ENCODE measurements at places on chromosomes 1 and 21. TPM values are rescaled to one million over a fixed set of nuclear protein-coding genes. Genes with fewer than 3 reads are reported as not detected.
A peak's percentile ranks its signal among the peaks of the same experiment; 100 is the strongest.

GRCh38 chr1:198220428-198220827 is 63.6 kb downstream of the NEK7 start:
- H3K4me3 ChIP-seq: no peak overlapping the region
- no peak for DNase-seq
- no peaks in the 10 kb centered on the region for H3K4me1 ChIP-seq

CLDN14 gene
- total RNA-seq: not detected

DNA sequence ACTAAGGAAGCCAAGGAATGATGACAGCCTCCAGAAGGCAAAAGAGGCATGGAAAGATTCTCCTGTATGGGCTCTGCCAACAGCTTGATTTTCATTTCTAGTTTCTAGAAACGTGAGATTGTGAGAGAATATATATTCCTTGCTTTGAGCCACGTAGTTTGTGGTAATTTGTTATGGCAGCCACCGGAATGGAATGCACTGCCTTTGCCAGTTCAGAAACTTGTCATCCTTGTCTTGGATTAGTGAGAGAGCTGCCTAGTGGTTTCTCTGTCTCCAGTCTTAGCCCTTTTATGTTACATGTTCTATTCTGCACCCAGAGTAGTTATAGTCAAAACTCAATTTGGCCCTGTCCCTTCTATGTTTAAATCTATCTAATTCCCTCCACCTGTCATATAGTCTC is 216.0 kb upstream of the PTGFR start:
- DNase-seq: no peak
- H3K27me3 ChIP-seq: no peaks in the 10 kb centered on the region
- no peaks in the 10 kb centered on the region for H3K4me1 ChIP-seq
- no peak overlapping the region for H3K27ac ChIP-seq

DNA sequence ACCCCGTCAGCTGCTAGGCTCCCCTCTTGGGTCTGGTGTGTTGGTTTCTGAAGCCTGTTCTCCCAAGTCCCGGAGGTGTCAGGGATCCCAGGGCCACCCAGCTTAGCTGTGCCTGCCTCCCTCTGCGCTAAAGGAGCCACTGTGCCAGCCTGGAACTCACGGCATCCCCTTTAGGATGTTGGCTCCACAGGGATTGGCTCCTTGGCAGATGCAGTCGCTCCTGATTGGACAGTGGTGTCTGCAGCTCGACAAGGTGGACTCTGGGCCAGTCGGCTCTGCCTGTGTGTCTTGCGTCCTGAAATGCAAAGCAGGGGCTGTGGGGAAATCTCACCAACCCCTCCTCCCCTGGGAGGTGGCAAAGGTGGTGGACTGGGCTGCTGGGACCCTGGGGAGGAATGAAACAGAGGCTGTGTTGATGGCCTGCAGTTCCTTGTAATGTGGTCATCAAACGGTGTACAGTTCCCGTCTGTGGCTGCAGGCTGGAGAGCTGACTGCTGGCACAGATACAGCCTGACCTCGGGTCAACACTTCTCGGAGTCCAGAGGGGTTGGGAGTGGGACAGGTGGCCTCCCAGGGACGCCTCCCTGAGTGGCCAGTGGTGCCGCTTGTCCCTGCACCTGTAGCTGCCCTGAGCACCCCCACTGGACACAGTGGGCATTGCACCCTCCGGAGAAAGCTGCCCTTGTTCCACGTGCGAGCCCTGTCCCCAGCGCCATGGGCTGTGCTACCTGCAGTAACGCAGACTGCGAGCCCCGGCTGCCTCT is 11.5 kb upstream of the KCNAB2 start:
- DNase-seq: no peak
- no peaks in the 10 kb centered on the region for H3K36me3 ChIP-seq
- no peaks in the 10 kb centered on the region for H3K27me3 ChIP-seq

RCOR3 gene
- total RNA-seq: 44.5 TPM

GRCh38 chr1:177383715-177384114 is 213.0 kb downstream of the BRINP2 start:
- no peaks in the 10 kb centered on the region for H3K4me1 ChIP-seq
- no peaks in the 10 kb centered on the region for H3K36me3 ChIP-seq
- no peak overlapping the region for H3K27ac ChIP-seq
- H3K4me3 ChIP-seq: no peak overlapping the region
- no peak for DNase-seq
- H3K27me3 ChIP-seq: no peaks in the 10 kb centered on the region

- H3K4me3 ChIP-seq: peak overlapping the region; percentile 89
- H3K27ac ChIP-seq: no peak overlapping the region
- H3K4me1 ChIP-seq: peaks cover 37% of the 10 kb centered on the region
- H3K36me3 ChIP-seq: no peaks in the 10 kb centered on the region
- no peak for DNase-seq
- H3K27me3 ChIP-seq: no peaks in the 10 kb centered on the region
These were observed 1.9 kb downstream of the MTFR1L start for GRCh38 chr1:25821630-25822091.

DNA sequence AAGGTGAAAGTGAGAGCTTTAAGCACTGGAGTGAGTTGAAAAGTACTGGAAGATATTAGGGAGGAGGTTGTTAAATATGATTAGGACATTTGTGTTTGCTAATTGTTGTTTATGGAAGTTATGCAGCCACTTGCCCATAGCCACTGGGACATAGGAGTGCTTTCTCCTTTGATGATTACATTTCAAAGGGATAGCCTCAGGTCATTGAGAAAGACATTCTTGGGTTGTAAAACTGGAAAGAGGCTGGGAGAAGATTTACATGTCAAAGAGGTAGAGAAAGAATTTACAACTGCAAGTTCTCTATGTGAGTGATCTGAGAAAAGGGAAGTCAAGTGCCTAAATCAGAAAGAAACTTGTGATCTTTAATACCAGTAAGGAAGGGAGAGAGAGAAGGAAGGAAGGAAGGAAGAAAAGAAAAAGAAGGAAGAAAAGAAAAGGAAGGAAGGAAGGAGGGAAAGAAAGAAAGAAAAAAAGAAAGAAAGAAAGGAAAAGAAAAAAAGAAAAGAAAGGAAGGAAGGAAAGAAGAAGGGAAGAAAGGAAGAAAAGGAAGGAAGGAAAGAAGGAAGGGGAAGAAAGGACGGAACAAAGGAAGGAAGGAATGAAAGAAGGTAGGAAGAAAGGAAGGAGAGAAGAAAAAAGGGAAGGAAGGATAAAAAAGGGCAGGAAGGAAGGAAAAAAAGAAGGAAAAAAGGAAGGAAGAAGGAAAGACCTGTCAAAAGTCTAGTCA is 284.6 kb upstream of the DPYD start:
- H3K27me3 ChIP-seq: no peaks in the 10 kb centered on the region
- no peak overlapping the region for H3K27ac ChIP-seq
- H3K4me1 ChIP-seq: no peaks in the 10 kb centered on the region
- H3K36me3 ChIP-seq: no peaks in the 10 kb centered on the region
- no peak overlapping the region for H3K4me3 ChIP-seq
- no peak for DNase-seq

VHLL gene
- not detected for total RNA-seq

UTS2 gene
- total RNA-seq: 0.58 TPM

GRCh38 chr1:34758751-34759150 is 789 bp upstream of the GJB4 start:
- H3K4me3 ChIP-seq: no peak overlapping the region
- peaks cover 4% of the 10 kb centered on the region for H3K27me3 ChIP-seq
- H3K27ac ChIP-seq: no peak overlapping the region
- H3K36me3 ChIP-seq: no peaks in the 10 kb centered on the region
- DNase-seq: no peak

- H3K36me3 ChIP-seq: no peaks in the 10 kb centered on the region
- H3K4me1 ChIP-seq: no peaks in the 10 kb centered on the region
- H3K27ac ChIP-seq: no peak overlapping the region
- H3K4me3 ChIP-seq: no peak overlapping the region
These were observed 23.6 kb downstream of the TMEM201 start for GRCh38 chr1:9612162-9612845.

DNA sequence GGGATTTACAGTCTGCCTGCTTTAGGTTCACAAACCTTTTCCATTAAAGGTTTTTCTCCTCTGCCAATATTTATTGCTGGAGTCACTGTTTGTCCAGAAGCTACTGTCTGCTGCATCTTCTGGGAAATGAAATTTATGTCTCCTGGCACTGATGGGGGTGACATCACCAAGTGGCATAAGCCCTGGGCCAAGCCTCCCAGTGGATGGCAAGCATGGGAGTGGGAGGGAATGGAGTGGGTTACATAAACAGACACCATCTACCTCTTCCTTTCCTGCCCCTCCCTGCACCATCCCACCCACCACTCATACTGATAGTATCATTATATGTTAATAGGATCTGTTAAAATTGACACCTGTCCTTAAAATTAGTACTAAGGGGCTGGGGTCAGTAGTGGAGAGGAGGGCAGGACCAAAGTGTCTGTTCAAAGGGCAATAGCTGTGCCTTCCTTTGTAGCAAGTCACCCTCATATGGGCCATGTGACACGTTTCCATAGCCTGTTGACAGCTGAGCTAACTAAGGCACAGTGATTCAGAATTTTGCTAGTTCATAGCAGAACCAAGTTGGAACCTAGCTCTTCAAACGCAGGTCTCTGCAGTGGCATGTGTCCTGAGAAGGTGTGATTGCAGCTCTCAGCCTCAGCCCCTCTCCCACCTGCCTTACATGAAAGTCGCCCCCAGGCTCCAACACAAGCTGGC is 71.0 kb downstream of the MAB21L3 start:
- no peaks in the 10 kb centered on the region for H3K27me3 ChIP-seq
- H3K36me3 ChIP-seq: no peaks in the 10 kb centered on the region
- H3K27ac ChIP-seq: no peak overlapping the region
- H3K4me1 ChIP-seq: no peaks in the 10 kb centered on the region
- DNase-seq: no peak

GRCh38 chr1:33181921-33182341 is at the start of gene TRIM62:
Gene TRIM62, minus strand, starts transcription at chr1:33182043. Its CDS starts 611 bp downstream, at chr1:33181432.
- H3K27ac ChIP-seq: peak within 1 kb of the TSS; percentile 55
- H3K4me1 ChIP-seq: peaks cover 3% of the 10 kb centered on the region
- H3K4me3 ChIP-seq: peak within 1 kb of the TSS; percentile 78
- DNase-seq: peak; percentile 87
- H3K36me3 ChIP-seq: no peaks in the 10 kb centered on the region

GRCh38 chr1:20220036-20220435 is 33.7 kb upstream of the PLA2G2C start:
- peaks cover 10% of the 10 kb centered on the region for H3K27me3 ChIP-seq
- no peaks in the 10 kb centered on the region for H3K36me3 ChIP-seq
- H3K4me3 ChIP-seq: no peak overlapping the region
- no peaks in the 10 kb centered on the region for H3K4me1 ChIP-seq
- H3K27ac ChIP-seq: no peak overlapping the region

SDC3 gene
- total RNA-seq: 48.2 TPM

DNA sequence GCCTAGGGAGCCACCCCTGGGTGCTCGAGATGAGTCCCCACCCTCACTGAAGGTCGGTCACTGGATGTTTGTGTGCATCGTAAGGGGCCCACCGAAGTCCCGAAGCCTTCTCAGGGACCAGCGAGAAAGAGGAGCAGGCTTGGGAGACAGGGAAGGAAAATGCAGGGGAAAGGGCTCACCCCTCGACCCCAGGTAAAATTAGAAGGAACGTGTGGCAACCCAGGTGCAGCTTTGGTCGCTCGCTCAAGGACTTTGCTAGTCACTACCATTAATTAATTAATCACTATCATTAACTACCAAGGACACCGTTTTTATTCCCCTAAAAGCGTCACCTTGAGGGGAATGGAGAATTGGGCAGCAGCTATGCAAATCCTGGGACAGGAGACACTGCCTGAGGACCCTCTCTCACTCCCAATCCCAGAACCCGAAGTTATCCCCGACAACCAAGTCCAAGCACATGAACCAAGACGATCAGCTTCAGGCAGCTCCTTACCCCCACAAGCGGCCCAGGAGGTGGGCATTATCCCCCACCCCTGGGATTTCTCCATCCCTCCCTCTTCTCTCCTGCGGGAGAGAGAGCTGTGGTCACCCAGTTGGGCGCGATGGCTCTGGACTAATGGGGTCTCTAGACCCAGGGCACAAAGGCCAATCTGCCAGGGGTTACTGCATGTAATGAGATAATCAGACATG is 4.2 kb upstream of the SIM2 start:
- H3K36me3 ChIP-seq: no peaks in the 10 kb centered on the region
- H3K27ac ChIP-seq: no peak overlapping the region
- H3K4me1 ChIP-seq: peaks cover 31% of the 10 kb centered on the region
- H3K27me3 ChIP-seq: peaks cover 99% of the 10 kb centered on the region

DNA sequence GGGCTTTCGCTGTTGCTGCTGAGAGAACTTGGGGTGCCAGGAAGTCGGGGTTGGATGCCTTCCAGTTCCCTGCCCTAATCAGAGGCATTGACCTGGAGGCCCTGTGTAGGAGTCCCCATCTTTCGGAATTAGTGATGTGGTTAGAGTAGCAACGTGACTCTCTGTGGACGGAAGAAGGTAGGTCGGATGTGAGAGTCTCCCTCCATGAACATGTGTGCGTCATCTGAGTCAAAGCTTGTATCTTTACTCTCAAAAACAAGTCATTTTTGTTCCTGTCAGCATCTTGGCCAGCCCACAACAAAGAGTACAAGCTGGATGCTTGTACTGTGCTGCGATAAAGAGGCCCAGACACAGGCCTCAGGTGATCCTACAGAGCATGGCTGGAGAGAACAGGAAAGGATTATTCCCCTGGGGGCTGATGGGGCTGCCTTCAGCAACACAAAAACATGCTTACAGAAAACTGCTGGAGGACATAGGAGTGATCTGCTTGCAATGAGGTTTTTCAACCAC is 31.0 kb upstream of the IL10 start:
- no peak overlapping the region for H3K27ac ChIP-seq
- H3K36me3 ChIP-seq: no peaks in the 10 kb centered on the region
- no peak for DNase-seq
- H3K27me3 ChIP-seq: no peaks in the 10 kb centered on the region

GRCh38 chr1:2229037-2229864 is 1.1 kb downstream of the SKI start:
- H3K36me3 ChIP-seq: no peaks in the 10 kb centered on the region
- H3K4me3 ChIP-seq: peak overlapping the region; percentile 69
- H3K4me1 ChIP-seq: peaks cover 30% of the 10 kb centered on the region

CLDN8 gene
- not detected for total RNA-seq

DNA sequence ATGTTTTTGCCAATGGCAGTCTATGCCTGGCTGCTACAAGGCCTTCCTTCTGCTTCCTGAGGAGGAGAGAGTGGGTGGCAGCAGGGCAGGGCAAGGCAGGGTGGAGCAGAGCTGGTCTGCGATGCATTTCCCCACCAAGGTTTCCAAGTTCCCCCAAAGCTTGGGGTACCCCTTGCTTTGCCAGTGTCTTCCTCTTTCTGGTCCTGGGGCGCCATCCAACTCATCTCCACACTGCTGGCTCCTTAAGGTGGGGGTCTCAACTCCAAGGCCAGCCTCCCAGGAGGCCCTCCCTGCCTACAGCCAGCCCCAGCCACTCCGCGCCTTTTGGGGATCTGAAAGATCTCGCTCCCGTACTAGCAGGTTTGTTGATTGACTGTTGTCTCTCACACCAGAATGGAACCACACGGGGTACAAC is 3.9 kb upstream of the SKI start:
- H3K27me3 ChIP-seq: peaks cover 9% of the 10 kb centered on the region
- H3K4me3 ChIP-seq: no peak overlapping the region
- H3K4me1 ChIP-seq: peaks cover 5% of the 10 kb centered on the region
- no peak overlapping the region for H3K27ac ChIP-seq
- no peaks in the 10 kb centered on the region for H3K36me3 ChIP-seq
- DNase-seq: no peak

GRCh38 chr1:58465825-58466629 is 80.5 kb downstream of the OMA1 start:
- DNase-seq: no peak
- peaks cover 4% of the 10 kb centered on the region for H3K36me3 ChIP-seq
- H3K27ac ChIP-seq: no peak overlapping the region
- H3K27me3 ChIP-seq: no peaks in the 10 kb centered on the region
- no peaks in the 10 kb centered on the region for H3K4me1 ChIP-seq

SHE gene
- total RNA-seq: 17.7 TPM

- H3K4me3 ChIP-seq: no peak overlapping the region
- no peaks in the 10 kb centered on the region for H3K36me3 ChIP-seq
- H3K27ac ChIP-seq: no peak overlapping the region
- no peaks in the 10 kb centered on the region for H3K27me3 ChIP-seq
- no peaks in the 10 kb centered on the region for H3K4me1 ChIP-seq
These were observed 120.7 kb upstream of the ZC3H11B start for GRCh38 chr1:219733511-219734174.

Measured in left lung (tissue), 14 donors.